IMR-90 (cell line): ENCODE measurements at places on chromosomes 6 and 20.

DNA sequence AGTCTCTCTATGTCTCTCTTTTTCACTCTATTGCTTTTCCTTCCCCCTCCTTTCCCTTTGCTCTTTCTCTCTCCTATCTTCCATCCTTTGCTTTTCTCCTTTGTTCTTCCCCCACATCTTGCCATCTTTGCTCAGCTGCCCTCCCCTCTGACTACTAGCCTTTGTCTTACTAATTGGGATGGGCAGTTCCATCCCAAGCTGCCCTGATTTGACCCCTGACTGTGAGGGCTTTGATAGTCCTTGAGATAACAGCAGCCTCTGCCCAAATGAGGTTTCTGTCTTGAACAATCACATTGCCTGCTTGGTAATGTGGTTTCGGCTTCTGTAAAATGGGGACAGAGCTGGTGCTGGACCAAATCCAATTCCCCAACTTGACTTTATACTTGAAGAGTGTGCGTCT is 327.7 kb downstream of the DHX35 start:
- no peak for DNase-seq

DNA sequence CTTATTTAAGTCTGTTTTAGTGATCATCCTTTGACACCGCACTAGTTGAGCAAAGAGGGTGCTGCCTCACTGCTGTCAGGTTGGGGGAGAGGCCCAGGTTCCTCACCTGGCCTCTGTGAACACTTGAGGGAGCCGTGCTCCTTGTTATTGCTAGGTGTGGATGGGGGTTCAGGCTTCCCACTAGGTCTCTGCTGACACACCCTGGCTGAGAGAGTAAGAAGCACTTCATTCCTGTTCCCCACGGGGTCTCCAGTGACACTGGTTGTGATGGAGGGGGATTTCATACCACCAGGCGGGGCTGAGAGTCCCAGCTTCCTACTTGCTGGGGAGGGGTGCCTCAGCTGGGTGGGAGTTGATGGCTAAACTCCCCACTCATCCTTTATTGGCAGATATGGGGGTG is 11.1 kb upstream of the NOTCH4 start:
- no peak for DNase-seq

DNA sequence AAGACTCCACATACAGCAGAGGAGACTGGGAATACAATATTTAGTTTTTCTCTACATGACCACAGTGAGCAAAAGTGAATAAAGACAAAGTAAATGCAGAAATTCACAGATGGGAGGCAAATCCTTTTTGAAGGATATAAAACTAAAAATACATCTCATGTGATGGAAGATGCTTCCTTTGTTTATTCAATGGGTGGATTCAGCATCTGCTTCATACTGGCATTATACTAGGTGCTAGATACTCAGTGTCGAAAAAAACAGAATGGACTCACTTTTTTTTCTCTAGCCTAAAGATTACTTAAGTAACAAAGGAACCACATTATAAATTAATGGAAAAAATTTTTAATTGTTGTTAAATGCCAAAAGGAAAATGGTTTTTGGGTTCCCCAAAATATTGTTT is 216.2 kb downstream of the TRDN start:
- no peak for DNase-seq

- peak; percentile 28 for DNase-seq
Measured at GRCh38 chr6:37339741-37340638, 13.8 kb upstream of the RNF8 start.

GRCh38 chr6:3340358-3340802 is 81.6 kb downstream of the PSMG4 start:
- DNase-seq: no peak

DNA sequence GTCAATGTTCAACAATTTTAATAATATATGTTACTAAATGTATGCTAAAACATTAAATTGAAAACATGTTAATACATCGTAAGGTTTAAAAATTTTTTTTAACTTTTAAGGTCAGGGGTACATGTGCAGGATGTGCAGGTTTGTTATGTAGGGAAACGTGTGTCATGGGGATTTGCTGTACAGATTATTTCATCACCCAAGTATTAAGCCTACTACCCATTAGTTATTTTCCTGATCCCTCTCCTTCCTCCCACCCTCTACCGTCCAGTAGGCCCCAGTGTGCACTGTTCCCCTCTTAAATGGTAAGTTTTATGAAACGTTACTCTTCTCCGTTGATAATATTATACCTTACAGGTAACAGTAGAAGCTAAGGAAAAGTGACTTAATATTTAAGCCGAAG is 15.8 kb downstream of the PDE7B start:
- no peak for DNase-seq

GRCh38 chr6:29567541-29567940 is 8.0 kb upstream of the UBD start:
- DNase-seq: no peak
